Activated naive CD8-positive, alpha-beta T cell treated with anti-CD3 and anti-CD28 coated beads, Interleukin-2, amount 50 U/mL, for 24 hours (primary cell): ENCODE measurements at places on chromosomes 3 and 15.

DNA sequence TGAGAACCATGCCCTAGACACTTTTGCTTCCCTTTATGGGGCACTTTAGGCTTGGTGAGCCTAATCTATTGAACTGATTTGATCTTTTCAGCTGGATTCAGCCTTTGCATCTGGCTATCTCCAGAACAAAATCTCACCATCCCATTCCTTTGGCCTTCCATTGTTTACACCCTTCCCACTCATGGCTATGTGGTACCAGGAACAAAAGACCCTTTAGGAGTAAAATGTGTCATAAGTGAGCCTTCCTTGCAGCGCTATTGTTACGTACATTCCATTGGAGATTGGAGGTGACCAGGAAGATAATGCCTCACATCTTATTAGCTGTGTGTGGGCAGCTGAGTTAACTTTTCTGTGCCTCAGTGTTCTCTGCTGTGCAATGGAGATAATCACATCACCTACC, 188.4 kb downstream of the SATB1 start:
- no peak for DNase-seq

DNA sequence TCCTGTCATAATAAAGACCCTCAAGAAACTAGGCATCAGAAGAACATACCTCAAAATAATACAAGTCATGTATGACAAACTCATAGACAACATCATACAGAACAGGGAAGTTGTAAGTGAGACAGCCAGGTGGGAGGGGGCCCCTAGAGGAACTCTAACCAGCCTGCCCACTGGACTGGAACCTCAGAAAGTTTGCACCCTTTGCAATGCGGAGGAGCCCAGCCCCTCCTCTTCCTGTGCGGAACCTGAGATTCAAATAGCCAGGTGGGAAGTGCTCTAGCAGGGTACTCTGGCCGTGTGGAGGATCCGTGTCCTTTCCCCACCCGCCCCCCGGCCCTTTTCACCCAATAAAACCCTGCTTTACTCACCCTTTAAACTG, 387.0 kb upstream of the CBLB start:
- DNase-seq, result no peak

DNA sequence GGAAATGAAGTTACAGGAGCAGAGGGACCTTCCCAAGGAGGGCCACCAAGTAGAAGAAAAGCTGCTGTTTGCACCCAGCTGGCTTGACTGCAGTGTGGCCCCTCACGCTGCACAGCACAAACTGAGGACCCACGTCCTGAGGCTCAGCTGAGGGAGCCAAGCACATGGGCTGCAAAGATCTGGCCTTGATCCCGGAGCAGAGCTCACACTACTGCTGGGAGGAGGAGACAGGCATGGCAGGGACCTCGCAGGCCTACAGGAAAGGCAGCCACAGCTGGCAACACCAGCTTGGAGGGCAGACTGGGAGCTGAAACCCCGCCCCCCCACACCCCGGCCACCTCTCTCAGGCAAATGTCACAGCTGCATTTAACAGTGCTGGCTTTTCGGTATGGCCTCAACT, 39.7 kb downstream of the KLHL25 start:
- no peak for DNase-seq

DNA sequence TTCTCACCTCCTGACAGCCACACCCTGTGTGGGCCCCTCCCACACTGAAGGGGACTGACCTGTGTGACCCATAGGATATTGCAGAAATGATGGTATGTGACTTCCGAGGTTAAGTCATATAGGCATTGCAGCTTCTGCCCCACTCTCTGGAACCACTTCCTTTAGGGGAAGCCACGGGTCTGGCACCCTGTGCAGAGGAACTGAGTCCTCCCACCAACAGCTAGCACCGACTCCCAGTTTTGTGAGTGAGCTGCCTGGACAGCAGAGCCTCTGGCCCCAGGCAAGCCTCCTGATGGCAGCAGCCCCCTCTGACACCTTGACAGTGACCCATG, 24.6 kb upstream of the SLC6A6 start:
- DNase-seq, result peak; percentile 37

DNA sequence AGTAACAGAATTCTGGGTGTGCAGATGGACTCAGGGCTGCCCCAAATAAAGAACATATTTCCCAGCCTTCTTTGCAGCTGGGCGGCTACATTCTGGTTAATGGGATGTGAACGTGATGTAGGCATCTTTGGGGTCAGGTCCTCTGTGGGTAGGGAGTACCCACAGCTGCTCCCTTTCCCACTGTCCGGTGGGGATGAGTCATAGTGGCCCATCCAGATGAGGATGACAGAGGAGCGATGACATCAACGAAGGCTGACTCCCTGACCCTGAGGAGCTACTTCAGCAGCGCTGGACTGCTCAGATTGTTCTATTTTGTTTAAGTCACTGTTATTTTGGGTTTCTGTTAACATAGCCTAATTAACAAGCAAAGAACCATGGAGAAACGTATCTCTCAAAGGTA, 38.0 kb downstream of the SRPRB start:
- no peak for DNase-seq

- no peak for DNase-seq
Measured at GRCh38 chr3:128242818-128243601, 89.7 kb downstream of the EEFSEC start.

DNA sequence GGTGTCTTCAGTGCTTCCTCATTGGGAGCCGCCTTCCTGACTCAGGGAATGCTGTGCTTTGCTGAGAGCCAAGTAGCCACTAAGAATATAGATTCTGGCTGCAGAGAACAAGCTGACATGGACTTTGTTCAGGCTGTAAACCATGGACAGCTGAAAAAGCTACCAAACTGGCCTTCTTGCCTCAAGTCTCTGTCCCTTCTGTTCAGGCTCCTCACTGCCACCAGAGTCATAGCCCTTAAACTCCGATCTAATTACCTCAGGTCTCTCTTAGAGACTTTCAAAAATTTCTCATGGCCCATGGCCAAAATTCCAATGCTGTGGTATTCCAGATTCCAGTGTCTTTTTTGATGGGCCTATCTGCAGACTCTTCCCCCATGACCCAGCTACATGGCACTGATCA, 19.4 kb upstream of the PTX3 start:
- DNase-seq, result no peak

GRCh38 chr3:30864836-30865235, 29.6 kb downstream of the GADL1 start:
- no peak for DNase-seq

DNA sequence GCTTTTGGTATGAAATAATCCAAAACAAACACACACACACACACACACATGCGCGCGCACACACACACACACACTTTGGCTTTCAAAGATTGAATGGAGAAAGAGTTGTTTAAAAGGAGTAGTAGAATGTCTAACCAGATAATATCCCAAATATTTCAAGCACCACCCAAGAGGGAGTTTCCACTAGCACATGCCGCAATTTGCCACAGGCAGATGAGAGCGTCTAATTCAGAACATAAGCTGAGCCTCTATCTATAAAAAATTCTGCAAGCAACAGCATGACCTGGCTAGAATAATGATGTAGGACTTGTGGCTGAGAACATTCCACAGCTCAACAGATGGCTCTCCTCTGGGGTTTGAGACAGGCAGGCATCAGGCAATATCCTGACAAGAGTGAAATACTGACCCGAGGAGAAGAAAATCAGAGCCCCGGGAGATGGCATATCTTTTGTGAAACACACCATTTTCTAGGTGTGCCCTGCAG, 302.5 kb upstream of the GADL1 start:
- DNase-seq, result no peak

- DNase-seq, result no peak
Measured at GRCh38 chr3:192408647-192409200, 318.6 kb downstream of the FGF12 start.

- DNase-seq, result no peak
Measured at GRCh38 chr3:149552700-149553099, 78.2 kb downstream of the TM4SF4 start.
